Smooth muscle cell of the pulmonary artery (primary cell): ENCODE measurements at places on chromosomes 1 and 21. TPM values are rescaled to one million over a fixed set of nuclear protein-coding genes. Genes with fewer than 3 reads are reported as not detected.

PGLYRP3 gene
- total RNA-seq: not detected in 2 replicates

SLAMF9 gene
- 0.26 and 0.59 TPM in 2 replicates for total RNA-seq

FCRLB gene
- 1.6 and 2.9 TPM in 2 replicates for total RNA-seq

FCRL4 gene
- not detected in 2 replicates for total RNA-seq

HPCAL4 gene
- total RNA-seq: not detected in 2 replicates

GPATCH4 gene
- total RNA-seq: 8.7 and 18.0 TPM in 2 replicates

FCRL5 gene
- not detected in 2 replicates for total RNA-seq

PROK1 gene
- not detected in 2 replicates for total RNA-seq

ITLN1 gene
- total RNA-seq: 0.13 TPM in 1 of 2 replicates, not detected in the other

SYCP1 gene
- total RNA-seq: not detected in 2 replicates

RBP7 gene
- 0.26 TPM in 1 of 2 replicates, not detected in the other for total RNA-seq

CROCC gene
- 14.0 and 15.7 TPM in 2 replicates for total RNA-seq

GJB5 gene
- total RNA-seq: not detected in 2 replicates

OR2T34 gene
- not detected in 2 replicates for total RNA-seq

BMP8A gene
- total RNA-seq: 0.13 and 0.33 TPM in 2 replicates

NUP210L gene
- 0.07 and 0.23 TPM in 2 replicates for total RNA-seq

CLDN19 gene
- total RNA-seq: not detected in 2 replicates

RAB3B gene
- total RNA-seq: 28.3 and 37.1 TPM in 2 replicates

OR2T11 gene
- not detected in 2 replicates for total RNA-seq
